ENCODE measurements at places on chromosomes 13 and 19.

DNA sequence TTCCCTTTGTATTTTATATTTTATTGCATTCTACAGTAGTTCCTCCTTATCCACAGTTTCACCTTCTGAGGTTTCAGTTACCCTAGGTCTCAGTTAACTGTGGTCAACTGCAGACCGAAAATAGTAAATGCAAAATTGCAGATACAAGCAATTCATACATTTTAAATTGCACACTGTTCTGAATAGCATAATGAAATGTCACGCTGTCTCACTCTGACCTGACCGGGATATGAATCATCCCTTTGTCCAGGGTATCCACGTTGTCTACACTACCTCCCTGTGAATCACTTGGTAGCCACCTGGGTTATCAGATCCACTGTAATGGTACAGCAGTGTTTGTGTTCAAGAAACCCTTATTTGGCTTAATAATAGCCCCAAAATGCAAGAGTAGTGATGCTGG, 325.0 kb downstream of the DNAJC15 start:
- no peak for DNase-seq

GRCh38 chr13:97506511-97506910, 72.5 kb downstream of the RAP2A start:
- peak; percentile 9 for DNase-seq

GRCh38 chr19:17540174-17540573, 15.3 kb upstream of the COLGALT1 start:
- DNase-seq: no peak

- DNase-seq: no peak
Observed at GRCh38 chr13:100541897-100542825, 46.4 kb downstream of the GGACT start.

DNA sequence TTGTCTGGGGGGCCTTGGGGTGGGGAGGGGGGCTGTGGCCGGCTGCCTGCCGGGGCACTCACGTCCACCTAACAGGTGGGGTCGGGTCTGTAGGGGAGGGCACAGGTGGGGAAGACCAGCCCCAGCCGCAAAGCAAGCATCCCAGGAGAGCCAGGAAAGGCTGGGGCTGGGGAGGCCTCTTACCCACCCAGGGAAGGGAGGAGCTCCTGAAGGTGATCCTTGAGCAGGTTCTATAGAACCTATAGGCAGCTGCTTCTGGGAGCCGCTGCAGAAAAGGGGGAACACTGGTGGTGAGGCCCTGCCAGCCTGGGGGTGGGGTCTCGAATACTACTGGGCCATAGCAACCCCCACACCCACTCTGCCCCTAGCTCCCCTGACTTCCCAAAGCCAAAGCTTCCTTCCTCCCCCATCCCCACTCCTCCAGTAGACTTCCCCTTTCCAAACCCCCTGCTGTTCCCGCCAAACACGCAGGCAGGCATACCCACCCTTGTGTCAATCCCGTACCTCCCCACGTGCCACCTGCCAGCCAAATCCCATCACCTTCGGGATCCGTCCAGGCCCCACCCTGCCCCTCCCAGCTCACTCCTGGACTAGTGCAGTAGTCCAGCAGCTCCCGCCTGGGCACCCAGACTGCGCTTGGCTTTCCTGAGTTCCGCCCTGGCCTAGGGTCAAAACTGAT, 5.6 kb downstream of the KLF16 start:
- DNase-seq: peak; percentile 81

DNA sequence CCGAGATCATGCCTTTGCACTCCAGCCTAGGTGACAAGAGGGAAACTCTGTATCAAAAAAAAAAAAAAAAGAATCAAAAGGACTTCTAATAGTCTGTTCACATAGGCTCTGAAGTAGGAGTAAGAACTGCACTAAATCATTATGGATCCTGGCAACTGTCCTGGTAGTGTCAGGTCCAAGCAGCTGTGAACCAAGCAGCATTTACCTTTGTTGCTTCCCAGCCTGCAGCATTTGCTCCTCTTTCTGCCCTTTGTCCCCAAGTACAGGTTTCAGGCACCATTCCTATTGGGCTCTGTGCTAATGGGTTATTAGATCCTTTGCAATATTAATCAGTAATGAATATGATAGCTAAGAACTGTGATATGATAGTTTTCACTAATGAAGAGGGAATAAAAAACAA, 77.4 kb upstream of the NBEA start:
- no peak for DNase-seq

DNA sequence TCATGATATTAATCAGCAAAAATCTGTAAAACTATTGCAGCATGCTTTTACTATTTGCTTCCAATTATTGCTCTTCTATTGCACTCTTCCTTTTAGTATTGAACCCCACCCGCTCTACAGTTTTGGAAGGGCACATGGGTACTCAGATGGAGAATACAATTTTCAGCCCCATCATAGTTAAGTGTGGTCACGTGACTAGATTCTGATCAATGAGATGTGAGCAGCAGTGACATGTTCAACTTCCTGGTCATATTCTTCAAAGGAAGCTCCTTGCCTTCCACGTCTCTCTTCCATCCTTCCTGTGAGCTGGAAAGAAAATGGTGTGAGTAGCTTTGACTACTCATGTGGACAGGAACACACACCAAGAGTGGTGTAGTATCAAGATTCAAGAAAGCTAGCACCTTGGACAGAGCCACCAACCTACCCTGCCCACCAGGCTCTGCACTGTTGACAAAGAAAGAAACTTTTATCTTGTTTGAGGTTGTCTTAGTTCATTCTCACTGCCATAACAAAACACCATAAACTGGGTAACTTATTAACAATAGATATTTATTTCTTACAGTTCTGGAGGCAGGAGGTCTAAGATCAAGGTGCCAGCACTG, 3.8 kb upstream of the FGF14 start:
- peak; percentile 20 for DNase-seq

GRCh38 chr13:82501834-82502233, 1380.4 kb downstream of the SLITRK1 start:
- DNase-seq: no peak

GRCh38 chr13:36377826-36378468, 31.8 kb upstream of the SPART start:
- DNase-seq: no peak

DNA sequence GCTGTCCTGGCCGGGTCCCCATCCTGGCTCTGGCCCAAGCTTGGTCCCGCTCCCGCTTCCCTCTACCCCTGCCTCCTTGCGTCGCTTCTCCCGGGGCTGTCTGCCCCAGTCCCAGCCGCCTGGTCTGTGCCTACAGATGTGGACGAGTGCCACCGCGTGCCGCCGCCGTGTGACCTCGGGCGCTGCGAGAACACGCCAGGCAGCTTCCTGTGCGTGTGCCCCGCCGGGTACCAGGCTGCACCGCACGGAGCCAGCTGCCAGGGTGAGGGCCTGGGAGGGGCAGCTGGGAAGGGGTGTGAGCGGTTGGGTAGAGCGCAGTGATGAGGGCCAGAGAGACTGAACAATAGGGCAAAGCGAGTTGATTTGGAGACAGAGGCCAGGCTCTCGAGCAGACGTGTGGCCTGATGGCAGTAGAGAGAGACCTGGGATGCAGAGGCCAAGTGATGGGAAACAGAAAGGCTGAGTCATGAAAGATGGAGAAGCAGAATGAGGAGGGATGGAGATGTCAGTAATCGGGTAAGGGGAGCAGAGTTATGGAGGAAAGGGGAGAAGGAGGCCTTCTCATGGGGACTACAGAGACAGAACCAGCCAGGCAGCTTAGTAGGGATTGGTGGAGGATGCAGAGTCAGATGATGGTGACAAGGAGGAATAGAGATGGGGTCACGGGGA, 9.4 kb downstream of the LTBP4 start:
- peak; percentile 53 for DNase-seq

- DNase-seq: no peak
Observed at GRCh38 chr13:57633950-57634838, 2.6 kb downstream of the PCDH17 start.

- DNase-seq: peak; percentile 60
Observed at GRCh38 chr13:70795484-70795883, 687.2 kb upstream of the KLHL1 start.

- no peak for DNase-seq
Observed at GRCh38 chr13:51275101-51275500, 52.9 kb downstream of the FAM124A start.

GRCh38 chr19:1860042-1860775, 3.2 kb downstream of the KLF16 start:
- no peak for DNase-seq

DNA sequence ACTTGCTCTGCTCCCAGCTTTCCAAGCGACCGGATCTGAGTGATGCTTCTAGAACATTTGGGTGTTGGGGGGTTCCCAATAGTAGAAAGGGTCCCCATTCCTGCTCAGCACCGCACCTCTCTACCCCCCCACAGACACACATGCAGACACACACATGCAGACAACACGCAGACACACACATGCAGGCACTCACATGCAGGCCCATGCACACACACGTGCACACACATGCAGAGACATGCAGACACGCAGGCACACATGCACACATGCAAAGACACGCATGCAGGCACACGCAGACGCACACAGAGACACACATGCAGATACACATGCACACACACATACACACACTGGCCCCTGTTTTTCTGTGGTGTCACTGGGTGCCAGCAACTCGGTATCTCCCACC, 23.8 kb downstream of the ONECUT3 start:
- no peak for DNase-seq

DNA sequence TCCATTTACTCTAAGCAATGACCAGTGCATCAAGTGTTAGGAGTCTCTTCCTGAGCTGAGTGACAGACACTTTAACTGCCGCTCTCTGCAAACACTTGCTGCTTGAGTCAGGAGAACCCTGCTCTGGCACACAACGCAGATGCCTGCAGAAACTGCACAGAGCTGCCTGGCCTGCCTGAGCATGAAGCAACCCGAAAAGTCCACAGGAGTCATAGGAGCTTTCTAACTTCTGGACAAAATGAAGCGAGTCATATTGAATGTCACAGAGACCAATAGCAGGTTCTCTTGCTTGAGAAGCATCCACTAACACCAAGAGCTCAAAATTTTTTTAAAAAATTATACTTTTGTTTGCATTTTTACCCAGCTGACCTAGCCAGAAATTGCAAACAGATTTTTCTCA, 232.4 kb downstream of the LHFPL6 start:
- DNase-seq: no peak

DNA sequence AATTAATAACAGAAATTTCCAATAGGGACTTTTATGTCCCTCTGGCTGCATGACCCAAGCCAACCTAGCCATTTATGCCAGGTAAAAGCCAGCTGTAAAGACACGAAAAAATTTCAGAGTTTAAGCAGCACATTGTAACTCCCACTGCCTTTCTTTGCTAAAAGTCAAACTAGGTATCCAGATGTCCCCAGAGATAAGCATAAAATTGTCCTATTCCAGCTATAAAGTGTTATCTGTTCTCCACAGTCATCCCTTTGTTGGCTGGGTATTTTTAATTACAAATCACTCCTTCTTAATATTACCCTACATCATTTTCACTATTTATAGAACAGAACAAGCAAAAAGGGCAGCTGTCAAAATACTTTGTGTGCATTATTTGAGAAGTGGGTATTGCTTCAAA, 3.2 kb upstream of the ZNF154 start:
- DNase-seq: no peak

DNA sequence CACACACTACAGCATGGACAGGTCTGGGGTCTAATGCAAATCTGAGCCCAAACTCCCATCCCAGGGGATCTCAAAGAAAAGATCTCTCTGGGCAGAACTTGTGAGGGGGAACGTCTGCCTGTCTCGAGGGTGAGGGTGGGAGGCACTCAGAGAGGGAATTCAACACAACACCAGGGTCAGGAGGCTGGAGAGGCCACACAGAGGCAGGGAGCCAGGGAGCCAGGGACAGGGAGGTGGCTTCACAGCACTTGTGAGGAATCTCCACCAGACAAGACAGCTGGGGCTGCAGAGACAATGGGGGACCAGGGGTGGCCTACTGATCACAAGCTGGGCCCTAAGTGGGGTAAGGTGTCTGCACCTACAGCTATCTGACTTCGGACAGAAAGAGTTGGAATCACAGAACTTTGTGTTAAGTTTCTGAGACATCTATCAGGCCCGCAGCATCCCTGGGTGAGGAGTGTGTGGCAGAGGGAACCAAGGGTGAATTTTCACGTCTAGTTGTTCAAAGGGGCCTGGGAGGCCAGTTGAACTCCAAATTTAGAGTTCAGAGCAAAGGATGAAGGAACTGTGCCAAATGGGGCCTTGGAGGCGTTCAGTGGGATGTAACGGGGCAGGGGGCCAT, 12.7 kb upstream of the AKAP8L start:
- no peak for DNase-seq

DNA sequence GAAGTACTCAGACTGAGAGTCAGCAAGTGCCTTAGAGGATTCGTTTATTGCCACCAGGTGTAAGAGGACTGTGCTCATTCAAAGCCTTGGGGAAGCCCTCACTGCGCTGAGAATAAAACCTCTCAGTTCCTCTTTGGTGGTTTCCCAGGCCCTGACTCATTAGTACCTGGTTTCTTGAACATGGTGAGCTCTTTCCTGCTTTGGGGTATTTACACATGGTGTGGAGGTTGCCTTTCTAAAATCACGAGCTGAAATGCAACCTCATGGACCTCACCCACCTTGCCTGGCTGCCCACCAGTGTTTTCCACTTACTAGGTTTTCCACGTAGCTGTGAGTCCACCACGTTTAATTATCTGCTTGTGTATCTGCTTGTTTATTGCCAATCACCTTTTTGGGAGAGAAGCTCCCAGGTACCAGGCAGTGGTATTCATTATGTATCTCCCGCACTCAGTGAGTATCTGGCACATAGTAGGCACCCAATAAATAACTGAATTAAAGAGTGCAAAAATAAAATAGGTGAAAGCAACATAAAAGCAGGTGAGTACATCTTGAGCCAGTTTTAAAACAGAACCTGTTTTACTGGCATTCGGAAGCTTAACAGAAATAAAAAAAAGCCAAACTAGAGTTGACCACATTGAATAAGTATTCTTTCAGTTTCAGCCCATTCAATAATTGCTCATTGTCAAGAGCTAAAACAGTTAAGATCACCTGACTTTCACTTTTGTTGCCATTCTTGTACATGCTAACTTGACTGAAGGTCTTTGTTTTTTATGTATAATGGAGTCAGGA, 533.0 kb downstream of the MYO16 start:
- DNase-seq: peak; percentile 72

- DNase-seq: no peak
Observed at GRCh38 chr19:29671393-29672160, 6.3 kb downstream of the PLEKHF1 start.

GRCh38 chr13:25001476-25002206, 94.3 kb upstream of the PABPC3 start:
- DNase-seq: no peak

DNA sequence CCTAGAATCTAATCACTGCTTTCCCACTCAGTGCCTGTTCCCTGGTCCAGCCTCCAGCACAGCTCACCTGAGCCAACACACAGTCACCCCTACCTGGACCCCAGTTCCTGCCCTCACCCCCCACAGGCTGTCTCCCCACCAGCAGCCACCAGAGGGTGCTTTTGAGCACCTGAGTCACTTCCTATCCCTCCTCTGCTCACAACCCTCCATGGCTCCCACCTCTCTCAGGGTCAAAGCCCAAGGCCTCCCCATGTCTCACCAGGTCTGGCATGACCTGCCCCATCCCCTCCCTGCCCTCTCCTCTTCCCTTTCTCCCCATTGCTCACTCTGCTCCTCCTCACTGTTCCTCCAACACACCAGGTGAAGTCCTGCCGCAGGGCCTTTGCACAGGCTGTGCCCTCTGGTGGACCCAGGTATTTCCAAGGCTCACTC, 7.1 kb upstream of the DPP9 start:
- DNase-seq: peak; percentile 9

GRCh38 chr13:24905242-24905641, 141.3 kb downstream of the RNF17 start:
- no peak for DNase-seq

All from Kasumi-1 (cell line).